ENCODE measurements at places on chromosomes 7 and 10. TPM values are rescaled to one million over a fixed set of nuclear protein-coding genes. Genes with fewer than 3 reads are reported as not detected.

DNA sequence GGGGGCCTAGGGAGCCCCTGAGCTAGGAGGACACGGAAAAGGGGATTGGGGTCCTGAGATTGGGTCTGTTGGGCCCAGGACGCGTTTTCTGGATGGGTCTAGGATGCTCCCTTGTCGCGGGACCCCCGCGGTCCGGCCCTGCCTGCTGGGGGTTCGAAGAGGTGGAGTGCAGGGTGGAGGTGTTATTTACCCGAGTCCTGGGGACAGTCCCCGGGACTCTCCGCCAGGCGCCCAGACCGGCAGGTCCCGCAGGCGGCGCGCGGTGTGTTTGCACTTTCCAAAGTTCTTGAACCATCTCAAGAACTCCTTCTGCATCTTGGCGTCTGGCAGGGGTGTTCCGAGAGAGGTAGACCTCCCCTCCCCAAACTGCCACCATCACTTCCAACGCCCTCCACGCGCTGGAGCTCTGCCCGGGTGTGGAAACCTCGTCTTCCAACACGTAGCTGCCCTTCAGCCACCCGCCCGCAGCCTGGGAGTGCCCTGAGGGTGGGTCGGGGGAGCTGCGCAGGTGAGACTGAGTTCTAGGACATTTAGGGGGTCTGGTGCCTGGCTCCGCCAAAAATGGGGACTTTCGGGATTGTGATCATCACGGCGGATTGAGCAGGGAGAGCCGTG, 569 bp downstream of the CAV1 start:
- H3K36me3 ChIP-seq, result peaks cover 34% of the 10 kb centered on the region
- peak overlapping the region; percentile 91 for H3K27ac ChIP-seq
- peak overlapping the region; percentile 90 for H3K4me3 ChIP-seq
- no peaks in the 10 kb centered on the region for H3K27me3 ChIP-seq
- peaks cover 31% of the 10 kb centered on the region for H3K4me1 ChIP-seq

DNA sequence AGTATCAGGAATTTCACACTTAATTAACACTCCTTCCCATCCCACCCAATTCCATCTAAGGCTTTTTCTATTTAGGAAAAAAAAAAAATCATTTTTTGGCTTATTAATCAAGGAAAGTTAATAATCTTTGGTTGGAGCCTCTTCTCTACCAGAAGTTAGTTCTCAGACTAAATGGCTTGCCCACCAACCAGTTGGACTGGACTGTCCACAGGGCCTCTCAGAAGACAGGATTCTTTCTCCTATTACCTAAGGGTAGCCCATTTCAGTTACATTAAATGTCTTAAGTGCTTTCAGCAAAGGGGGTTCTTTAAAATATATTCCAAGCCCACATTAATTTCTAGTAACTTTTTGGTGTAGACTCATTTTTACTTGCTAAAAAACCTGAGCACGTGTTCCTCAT, 35.2 kb downstream of the GLUD1 start:
- DNase-seq, result no peak
- H3K4me3 ChIP-seq, result no peak overlapping the region
- no peaks in the 10 kb centered on the region for H3K27me3 ChIP-seq

RFC2 gene
- 15.4 TPM for total RNA-seq

KNDC1 gene
- 0.13 TPM for total RNA-seq

VPS37D gene
- total RNA-seq, result 1.9 TPM
